ENCODE measurements at places on chromosomes 5 and 9.

DNA sequence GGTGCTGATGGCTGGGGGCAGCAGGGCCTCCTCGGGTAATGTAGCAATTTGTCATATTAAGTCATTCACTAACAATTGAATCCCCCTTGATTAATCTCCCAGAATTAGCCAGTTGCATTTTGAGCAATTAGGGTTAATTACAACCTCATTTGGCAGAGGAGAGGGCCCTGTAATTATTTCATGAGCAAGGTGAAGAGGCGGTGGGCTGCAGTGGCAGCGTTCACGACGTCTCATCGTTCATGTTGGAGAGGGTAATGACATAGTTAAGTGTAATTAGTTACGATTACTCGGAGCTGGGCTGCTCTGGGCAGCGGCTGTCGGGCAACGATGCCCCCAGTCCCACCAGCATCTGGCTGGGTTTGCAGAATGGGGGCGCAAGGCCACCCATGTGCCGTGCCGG is 46.0 kb downstream of the NEK6 start:
- no peak for DNase-seq

DNA sequence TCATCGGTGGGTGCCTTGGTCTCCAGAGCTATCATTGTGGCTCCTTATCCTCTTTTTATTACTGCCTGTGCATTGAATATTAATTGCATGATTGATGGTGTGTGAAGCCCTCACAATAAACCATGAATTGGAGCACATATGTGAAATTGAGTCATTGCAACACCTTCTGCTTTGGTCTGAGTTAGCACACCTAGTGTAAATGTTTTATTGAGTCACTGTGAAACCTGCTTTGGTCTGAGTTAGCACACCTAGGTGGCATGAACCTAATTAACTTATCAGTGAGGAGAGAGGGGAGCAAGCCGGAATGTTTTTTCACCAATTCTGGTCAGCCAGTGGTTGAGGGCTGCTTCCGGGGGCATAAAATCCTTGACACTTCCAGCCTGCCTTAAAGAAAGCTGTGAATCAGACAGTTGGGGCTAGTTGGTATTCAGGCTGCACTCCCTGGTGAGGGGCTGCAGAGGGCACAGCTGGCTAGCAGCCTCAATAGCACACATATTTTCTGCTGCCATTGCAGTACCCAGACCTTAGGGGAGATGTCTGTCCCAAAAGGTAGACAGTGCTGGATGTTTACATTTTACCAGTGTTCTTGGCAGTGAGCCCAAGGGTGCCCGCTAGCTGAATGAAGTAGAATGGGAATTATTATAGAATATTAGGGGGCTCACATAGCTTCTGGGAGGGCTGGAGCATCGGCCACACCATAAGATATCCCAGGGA is 76.5 kb upstream of the GOLM1 start:
- no peak for DNase-seq

GRCh38 chr5:1375871-1376810 is 31.2 kb upstream of the CLPTM1L start:
- no peak for DNase-seq

GRCh38 chr5:78008356-78008967 is 232.3 kb upstream of the TBCA start:
- DNase-seq = no peak

All from pancreas (tissue), 10 donors.